ENCODE measurements at places on chromosomes 5 and 9. TPM values are rescaled to one million over a fixed set of nuclear protein-coding genes. Genes with fewer than 3 reads are reported as not detected.

CCL21 gene
- total RNA-seq = 1.4 TPM

TEX48 gene
- not detected for total RNA-seq

CDX1 gene
- total RNA-seq = not detected

MTMR12 gene
- 55.3 TPM for total RNA-seq

CTXN3 gene
- not detected for total RNA-seq

DNA sequence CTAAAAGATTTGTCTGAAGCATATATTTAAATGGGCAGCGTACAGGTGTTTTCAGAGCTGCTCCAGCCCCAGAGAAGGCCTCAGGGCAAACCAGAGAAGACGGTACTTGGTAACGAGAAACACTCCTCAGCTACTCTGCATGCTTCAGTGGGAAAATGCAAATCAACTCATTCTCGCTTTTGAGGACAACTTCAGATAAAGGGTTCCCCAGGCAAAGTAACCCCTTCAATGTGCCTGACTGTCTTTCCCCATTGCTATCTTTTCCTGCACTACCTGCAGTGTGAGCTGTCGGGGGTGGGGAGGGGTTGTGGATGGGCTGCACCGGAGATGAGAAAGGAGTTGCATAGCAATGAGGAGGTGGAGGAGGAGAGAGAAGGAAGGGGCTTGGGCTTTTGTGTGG is 339.7 kb upstream of the CLINT1 start:
- DNase-seq = no peak

GRCh38 chr5:122398016-122398415 is 86.0 kb downstream of the SNCAIP start:
- DNase-seq = no peak

DNA sequence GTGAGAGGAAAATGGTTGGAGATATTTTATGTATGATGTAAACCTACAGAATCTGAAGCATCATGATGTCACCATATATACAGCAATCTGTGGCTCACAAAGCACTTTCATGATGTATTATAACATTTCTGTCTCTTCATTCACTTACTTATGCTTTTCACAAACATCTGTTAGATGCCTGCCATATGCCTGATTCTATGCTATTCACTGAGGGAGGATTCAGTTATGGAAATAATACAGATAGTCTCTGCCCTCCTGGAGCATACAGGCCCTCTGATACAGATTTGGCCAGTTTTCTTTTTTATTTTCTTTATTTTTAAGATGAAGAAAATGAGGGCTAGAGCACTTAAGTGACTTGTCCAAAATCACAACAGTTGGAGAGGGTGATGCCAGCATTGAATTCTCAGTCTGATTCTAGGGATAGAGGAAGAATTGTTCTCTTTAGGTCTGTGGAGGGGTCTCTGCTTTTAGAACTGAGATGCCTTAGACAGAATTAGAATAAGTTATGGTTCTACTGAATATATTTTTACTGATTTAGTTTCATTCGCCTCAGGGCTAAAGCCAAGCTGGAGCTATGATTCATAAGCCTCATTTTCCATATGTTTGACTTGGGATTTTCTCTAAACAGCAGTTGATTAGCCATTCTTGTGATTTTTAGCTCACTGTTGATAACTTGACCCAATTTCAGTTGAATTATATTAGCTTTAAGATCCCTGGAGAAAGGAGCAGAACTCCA is 636.4 kb downstream of the PRELID2 start:
- DNase-seq = no peak

GRCh38 chr9:71638627-71639026 is 129.7 kb downstream of the CEMIP2 start:
- DNase-seq = peak; percentile 67

GRCh38 chr5:24222876-24223275 is 421.9 kb downstream of the CDH10 start:
- DNase-seq = peak; percentile 1

DNA sequence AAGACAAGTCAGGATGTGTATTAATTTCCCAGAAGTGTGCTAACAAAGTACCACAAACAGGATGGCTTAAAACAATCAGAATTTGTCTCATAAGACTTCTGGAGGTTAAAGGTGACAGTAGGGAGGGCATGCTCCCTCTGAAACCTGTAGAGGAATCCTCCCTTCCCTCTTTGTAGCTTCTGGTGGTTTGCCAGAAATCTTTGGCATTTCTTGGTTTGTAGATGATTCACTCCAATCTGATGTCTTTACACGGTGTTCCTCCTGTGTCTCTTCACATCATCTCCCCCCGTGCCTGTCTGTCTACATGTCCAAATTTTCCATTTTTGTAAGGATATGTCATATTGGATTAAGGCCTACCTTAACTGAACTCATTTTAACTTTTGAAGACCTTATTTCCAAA is 471.5 kb downstream of the ZNF608 start:
- no peak for DNase-seq

- DNase-seq = peak; percentile 28
Observed at GRCh38 chr5:14250748-14251701, 107.9 kb downstream of the TRIO start.

DNA sequence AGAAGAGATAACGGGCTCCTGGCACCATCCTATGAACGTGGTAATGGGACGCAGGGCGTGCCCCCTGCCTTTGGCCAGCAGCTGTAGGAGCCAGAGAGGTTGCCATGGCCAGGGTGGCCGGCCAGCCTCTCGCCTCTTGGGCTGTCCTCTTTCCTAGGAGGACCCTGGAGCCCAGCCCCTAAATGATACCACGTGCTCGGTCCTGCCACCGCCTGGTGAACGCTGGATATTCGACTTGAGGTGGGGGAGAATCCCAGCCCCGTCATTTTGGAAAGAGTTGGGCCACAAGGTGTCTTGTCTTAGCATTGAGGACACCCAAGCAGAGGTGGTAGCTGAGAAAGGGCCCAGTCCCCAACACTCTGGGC is 391 bp upstream of the NRG2 start:
- DNase-seq = peak; percentile 21

All from dermis blood vessel endothelial cell (primary cell).